ENCODE measurements at places on chromosomes 4 and X.

DNA sequence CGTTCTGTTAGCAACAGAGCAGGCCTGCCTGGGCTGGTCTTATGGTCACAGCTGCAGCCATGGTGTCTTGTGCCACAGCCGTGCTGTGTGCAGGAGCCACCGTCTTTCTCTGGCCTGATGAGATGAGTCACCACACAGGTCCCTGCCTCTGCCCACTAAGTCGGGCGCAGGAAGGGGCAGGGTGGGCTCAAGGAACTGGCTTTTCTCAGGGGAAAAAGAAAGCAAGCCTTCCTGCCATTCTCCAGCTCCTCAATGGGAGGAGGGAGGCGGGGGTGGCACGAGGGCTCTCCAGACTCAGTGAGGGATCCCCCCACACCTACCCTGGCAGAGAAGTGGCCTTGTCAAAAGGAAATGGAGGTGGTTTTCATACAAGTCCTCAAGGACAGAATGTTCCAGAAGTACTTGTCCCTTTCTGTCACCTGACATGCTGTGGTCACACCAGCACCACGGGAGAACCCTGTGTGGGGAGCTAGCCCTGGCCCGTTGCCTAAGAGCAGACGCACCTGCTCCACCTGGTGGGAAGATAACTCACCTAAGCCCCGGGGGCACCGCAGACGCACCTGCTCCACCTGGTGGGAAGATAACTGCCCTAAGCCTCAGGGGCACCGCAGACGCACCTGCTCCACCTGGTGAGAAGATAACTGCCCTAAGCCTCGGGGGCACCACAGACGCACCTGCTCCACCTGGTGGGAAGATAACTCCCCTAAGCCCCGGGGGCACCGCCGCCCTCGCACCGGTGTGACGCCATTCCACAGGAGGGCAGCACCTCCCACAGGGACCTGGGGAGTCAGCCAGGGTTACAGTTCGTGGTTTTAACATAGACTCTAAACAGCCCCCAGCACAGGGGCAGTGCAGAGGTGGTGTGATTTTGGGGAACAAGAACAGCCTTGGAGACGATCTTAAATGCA, 18.5 kb downstream of the UVSSA start:
- no peak for DNase-seq

DNA sequence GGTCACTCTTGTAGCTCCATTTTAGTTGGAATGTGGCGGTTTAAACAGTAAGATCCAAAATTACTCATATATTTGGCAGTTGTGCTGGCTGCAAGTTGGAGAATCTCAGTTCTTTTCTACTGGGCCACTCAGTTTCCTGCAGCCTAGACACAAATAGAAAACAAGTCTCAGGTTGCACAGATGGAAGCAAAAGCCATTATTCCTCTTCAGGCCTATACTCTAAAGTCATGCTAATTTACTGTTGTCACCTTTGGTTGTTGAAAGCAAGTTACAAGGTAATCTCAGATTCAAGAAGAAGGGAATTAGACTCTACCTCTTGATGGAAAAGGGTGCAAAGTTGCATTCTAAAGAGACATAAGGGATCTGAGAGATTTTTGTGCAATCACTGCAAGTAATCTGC, 345.4 kb downstream of the ADAM29 start:
- DNase-seq = no peak

- DNase-seq = no peak
Observed at GRCh38 chrX:130851569-130851968, 51.4 kb downstream of the ENOX2 start.

DNA sequence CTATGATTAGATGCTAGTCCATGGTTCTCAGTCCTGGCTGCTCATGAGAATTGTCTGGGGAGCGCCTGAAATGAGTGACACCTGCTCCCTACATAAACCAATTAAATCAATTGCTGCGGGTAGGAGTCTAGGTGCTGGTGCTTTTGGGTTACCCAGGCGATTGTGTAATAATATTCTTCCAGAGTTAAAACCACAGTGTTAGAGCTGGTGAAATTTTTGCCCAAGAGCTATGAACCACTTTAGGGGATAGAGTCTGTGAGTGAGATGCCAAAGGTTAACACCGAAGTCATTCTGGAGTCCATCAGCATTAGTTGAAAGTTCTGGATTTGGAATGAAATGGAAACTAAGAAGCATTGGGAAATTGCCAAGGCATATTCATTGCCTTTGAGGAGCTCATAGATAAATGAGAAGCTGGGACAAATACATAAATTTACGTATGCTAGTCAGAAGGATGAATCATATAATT, 15.3 kb downstream of the PDK3 start:
- no peak for DNase-seq

GRCh38 chrX:41785685-41786084, 61.7 kb downstream of the GPR82 start:
- no peak for DNase-seq

- DNase-seq = no peak
Observed at GRCh38 chrX:136204571-136204970, 46.6 kb downstream of the MAP7D3 start.

- no peak for DNase-seq
Observed at GRCh38 chr4:130922955-130923354, 1827.0 kb downstream of the C4orf33 start.

DNA sequence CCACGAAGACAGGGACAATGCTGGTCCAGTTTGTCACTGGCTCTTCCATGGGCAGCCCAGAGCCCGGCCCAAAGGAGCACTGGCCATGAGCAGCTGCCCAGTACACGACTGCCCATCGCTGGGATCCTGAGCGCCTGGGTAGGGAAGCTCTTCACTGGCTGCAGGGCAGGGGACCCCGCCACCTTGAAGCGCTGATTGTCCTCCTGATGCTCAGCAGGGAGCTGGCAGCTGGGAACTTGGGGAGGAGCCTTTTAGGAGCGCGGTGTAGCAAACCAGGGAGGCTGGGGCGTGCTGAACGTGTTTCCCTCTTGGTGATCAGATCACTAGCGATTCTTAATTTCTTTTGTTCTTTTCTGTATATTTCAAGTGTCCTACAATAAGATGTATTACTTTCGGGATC, 1.8 kb downstream of the L1CAM start:
- DNase-seq = no peak

GRCh38 chrX:111006116-111006515, 89.9 kb upstream of the PAK3 start:
- DNase-seq = no peak

GRCh38 chr4:125317525-125317877, 2.7 kb downstream of the FAT4 start:
- peak; percentile 57 for DNase-seq

DNA sequence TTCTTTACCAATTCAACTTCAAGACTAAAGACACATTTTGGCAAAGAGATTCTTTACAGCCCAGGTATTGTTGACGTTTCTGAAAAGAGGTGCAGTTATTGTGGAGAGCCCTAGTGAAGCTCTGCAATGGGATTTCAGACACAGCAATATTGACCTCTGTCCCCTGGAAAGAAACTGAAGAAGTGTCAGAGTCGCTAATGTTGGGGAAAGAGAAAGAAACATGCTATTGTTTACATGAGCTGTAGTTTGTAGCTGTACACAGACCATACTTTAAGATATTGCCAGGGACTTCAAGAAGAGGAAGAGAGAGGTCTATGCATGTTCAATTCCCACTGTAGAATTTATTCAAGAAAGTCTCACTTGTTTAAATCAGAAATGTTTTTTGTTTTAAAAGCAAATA, 497.3 kb upstream of the BOD1L1 start:
- no peak for DNase-seq

GRCh38 chrX:2627272-2627867, 63.7 kb upstream of the CD99 start:
- peak; percentile 19 for DNase-seq

DNA sequence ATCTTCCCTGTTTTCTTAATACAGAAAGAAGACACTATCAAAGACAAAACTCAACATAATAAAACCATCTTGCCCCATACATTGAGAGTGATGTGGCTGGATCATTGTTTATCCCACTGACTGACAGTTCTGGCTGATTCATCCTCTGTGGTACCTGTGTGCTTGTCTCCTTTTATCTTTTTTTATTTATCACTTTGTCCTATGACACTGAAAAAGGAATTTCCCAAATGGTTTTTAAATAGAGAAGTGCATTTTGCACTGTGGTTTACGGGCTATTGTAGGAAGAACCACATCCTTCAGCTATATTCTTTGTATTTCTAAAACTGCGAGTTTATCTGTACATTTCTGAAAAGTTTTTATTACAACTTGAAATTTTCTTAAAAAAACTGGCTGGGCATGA, 15.0 kb downstream of the TTC29 start:
- no peak for DNase-seq

DNA sequence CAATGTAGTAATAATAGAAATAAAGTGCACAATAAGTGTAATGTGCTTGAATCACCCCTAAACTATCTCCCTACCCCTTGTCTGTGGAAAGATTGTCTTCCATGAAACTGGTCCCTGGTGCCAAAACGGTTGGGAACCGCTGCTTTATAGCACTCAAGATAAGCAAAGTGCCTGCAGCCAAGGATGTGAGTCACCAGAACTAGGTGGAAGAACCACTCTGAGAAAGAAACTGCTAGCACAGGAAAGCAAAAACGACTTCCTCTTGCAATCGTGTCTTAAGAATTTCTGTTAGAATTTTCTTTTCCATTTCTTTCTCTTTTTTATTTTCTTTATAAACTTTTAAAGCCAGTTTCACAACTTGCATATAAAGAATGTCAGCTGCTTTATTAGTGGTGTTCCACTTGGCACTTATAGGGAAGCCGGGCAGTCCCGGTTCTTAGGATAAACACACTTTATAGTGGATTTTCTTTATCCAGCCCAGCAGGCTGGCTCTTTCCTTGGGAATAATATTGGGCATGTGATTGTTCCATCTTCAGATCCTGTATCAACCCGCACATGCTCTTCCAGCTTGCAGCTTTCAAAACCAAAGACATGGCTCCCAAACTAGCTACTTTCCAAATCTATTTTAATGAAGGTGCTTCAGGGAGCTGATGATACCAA, 32.3 kb upstream of the CXCL8 start:
- no peak for DNase-seq

DNA sequence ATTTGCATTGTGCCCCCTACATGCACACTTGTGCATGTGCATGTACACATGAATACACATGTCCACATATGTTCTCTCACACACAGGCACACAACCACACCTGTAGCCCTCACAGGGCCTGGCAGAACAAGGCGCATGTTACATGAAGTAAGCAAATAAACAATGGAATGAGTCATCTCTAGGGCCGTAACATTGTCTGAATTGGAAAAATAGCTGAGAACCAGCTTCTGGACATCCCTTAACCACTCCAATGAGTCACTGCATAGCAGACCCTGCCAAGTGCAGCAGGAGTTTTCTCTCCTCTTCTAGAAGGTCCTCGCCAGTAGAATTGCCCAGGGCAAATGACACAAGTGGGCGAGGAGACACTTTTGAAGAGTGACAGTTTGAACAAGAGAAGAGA, 66.1 kb downstream of the MAGEA10 start:
- no peak for DNase-seq

GRCh38 chr4:37964734-37965457, 4.7 kb downstream of the PTTG2 start:
- DNase-seq = no peak

DNA sequence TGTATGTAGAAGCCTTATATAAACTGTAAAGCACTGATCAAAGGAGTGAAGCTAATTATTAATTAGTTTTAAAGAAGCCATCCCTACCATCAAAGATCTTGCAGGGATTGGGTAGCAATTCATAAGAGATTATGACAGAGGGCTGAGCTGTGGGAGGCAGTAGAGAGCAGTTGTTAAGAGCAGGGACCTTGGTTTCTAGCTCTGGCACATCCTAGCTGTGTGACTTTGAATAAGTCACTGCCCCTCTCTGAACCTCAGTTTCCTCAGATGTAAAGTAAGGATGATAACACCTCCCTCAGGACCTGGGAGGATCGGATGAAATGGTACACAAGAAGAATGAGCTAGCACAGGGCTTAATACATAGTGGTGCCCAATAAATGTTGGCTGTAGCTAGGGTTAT, 45.4 kb downstream of the APLN start:
- DNase-seq = no peak

DNA sequence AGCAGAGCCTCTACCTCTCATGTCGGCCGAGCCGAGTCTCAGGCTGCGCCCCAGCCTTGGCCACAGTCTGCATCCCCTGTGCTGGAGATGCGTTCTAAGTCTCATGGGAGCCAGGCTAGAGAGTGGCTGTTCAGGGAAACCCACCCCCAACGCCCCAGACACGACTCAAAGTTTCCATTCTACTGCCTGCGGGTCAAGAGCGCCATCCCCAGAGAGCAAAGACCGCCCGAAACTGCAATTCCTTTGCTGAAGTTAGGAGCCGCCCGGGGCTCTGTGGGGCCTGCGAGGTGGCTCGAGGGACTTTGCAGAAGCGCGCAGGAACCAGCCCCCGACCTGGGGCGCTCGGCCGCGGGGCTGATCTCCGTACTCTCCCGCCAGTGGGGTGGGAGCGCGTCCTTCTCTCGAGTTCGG, 10.0 kb upstream of the ELF4 start:
- DNase-seq = no peak

- peak; percentile 6 for DNase-seq
Observed at GRCh38 chr4:103915224-103915869, 195.6 kb upstream of the TACR3 start.

DNA sequence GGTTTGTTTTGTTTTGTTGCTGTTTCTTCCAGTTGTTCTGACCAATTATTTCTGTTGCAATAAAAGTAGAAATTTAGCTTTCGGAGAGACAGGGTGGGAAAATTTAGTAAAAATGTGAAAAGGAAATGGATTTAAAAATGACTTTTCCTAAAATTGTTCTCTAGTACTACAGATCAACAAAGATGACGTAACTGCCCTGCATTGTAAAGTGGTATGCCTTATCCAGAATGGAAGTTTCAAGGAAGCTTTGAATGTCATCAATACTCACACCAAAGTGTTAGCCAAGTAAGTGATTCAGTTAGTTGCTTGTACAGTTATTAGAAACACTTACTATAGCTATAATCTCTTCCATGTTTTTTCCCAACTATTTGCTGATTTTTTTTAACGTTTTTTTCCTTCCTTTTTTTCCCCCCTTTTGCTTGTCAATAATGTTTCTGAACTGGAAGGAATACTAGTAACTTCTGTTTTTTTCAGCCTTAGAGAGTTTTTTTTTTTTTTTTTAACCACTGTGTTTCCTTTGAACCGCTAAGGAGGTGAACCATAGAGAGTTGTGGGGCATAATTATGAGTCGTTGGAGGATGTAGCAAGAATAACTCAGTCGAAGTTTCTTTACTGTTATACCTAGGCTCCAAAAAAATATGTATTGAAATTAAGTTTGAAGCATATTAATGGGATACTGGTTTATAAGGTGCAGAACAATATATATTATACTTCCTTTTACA, 2.2 kb downstream of the SRP72 start:
- no peak for DNase-seq

GRCh38 chrX:10296576-10296975, 139.8 kb downstream of the CLCN4 start:
- DNase-seq = no peak

- DNase-seq = peak; percentile 39
Observed at GRCh38 chr4:76984127-76984526, 34.6 kb downstream of the SEPTIN11 start.
